Caudate nucleus (tissue), 63 donors: ENCODE measurements at places on chromosomes 7 and 10.

- no peak for DNase-seq
Observed at GRCh38 chr7:80832006-80832405, 86.8 kb downstream of the SEMA3C start.

GRCh38 chr7:2724453-2725177 lies 36.6 kb downstream of the AMZ1 start:
- no peak for DNase-seq

DNA sequence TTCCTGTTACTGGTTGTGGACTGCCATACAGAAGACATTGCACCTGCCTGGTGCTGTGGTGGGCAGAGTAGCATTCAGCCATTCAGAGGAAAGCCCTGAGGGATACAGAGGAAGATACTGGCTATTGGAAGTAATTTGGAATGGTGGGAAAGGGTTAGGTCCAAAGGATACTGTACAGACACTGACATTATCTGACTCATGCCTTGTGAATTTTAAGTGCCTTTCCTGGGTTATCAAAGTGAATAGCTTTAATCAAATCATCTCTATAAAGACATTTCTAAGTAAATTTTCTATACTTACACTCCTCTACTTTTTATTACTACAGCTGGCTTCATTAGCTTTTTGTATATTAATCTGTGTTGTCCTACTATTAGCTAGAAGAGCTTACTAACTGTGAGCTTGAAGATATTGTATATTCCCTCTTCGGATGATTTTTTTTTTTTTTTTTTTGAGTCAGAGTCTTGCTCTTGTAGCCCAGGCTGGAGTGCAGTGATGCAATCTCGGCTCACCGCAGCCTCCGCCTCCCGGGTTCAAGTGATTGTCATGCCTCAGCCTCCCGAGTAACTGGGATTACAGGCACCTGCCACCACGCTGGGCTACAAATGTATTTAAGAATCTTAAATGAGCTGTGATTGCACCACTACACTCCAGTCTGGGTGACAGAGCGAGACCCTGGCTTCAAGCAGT lies 186.5 kb downstream of the ADK start:
- no peak for DNase-seq

GRCh38 chr10:99143651-99144050 lies 92.0 kb downstream of the HPSE2 start:
- DNase-seq = no peak

- DNase-seq = no peak
Observed at GRCh38 chr10:133093291-133093690, 5.6 kb downstream of the ADGRA1 start.

- no peak for DNase-seq
Observed at GRCh38 chr7:46291050-46291438, 370.0 kb upstream of the IGFBP3 start.

DNA sequence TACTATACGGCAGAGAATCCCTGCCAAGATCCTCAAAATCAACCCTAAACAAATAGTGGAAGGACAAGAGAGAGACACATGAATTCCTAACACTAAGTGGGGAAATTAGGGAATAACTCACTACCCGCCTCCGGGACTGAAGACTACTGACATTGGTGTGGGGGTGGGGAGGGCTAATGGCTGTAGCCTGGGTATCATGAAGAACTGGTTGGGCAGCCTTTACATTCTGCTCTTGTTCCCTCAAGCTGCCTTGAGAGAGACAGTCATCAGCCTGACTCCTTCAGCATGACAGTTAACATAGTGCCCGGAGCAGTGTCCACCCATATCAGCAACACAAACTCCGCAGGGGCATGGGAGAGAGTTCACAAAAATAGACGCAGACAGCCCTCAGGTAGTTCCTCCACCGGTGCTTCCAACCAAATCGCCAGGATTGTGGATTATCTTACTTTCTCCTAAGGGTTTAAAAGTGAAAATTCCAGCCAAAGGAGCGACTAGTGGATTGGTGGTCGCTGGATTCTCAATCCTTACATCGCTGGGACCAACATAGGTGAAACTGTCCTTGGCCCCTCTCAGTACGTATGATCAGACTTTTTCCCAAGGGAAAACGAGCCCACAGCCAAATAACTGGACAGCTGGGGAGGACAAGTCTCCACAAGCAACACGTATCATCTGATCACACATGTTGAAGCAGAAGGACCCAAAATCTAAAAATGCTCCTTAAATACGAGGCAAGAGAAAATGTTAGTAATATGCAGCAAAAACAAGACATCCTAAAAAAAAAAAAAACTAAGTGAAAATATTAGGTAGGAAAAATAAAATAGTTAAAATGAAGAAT lies 22.6 kb downstream of the TMEM254 start:
- no peak for DNase-seq

DNA sequence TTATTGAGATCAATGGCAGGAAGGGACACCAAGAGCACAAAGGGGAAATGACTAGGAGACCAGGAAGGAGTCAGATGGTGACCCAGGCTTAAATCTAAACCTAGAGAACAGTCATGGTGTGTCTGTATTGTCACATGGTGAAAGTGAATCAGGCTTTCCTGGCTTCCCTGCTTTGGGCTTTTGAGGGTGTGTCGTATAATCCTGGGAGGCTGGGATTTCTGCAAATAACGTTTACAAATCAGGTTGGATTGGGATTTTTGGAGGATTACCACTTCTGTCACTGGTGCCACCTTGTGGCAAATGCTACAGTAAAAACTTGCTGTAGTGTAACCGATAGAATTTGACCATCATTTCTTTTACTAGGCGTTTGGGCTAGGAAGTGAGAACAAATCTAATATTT lies 502.6 kb downstream of the NRG3 start:
- DNase-seq = no peak

- DNase-seq = no peak
Observed at GRCh38 chr10:36254199-36254598, 612.1 kb upstream of the FZD8 start.

DNA sequence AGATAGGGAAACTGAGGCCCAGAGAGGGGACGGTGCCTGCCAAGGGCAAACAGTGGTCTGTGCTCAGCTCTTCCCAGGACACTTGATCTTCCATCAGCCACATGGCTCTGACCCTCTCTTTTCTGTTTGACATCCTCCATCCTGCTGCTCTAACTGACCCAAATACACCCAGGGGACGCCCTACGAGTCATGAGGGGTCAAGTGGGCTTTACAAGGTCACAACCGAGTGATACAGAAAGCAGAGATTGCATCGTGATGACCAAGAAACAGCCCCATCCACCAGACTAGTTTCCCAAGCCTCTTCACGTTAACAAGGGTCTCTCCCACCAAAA lies 131.2 kb upstream of the UNC5B start:
- DNase-seq = no peak

- DNase-seq = no peak
Observed at GRCh38 chr10:110774069-110775019, 97.4 kb upstream of the PDCD4 start.

DNA sequence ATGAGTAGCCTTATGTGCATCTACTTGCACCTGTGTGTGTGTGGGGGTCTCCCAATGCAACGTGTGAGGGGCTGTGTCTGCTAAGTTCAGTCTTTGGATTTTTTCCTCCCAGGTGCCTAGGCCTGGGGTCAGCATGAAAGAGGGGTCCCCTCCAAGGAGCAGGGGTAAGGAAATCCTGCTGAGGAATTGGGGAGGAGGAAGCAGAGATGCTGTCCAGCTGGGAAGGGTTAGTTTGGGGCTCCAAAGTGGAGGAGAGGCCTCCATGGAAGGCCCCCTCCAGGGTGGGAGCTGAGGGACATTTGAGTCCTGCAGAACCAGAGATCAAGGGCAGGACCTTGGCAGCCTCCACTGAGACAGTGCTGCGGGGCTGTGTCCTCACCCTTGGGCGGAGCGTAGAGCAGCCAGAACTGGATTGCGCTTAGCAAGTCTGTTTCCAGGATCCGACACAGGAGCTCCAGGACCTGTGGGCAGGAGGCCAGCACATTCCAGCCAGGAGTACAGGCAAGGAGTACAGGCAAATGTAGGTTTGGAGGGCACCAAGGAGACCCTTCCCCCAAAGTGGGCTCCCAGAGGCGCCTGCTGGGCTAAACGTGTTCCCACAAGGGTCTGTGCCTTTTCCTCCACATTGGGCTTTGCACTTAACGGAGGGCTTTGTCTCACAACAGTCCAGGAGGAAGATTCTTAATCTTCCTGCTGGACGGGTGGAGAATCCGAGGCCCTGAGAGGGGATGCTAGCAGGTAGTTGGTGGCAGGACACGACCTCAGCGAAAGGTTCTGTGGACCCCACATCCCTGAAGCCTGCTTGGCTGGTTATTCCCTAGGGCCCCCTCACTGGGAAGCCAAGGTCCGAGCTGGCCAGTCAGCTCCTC lies 10.1 kb downstream of the TBATA start:
- DNase-seq = no peak

DNA sequence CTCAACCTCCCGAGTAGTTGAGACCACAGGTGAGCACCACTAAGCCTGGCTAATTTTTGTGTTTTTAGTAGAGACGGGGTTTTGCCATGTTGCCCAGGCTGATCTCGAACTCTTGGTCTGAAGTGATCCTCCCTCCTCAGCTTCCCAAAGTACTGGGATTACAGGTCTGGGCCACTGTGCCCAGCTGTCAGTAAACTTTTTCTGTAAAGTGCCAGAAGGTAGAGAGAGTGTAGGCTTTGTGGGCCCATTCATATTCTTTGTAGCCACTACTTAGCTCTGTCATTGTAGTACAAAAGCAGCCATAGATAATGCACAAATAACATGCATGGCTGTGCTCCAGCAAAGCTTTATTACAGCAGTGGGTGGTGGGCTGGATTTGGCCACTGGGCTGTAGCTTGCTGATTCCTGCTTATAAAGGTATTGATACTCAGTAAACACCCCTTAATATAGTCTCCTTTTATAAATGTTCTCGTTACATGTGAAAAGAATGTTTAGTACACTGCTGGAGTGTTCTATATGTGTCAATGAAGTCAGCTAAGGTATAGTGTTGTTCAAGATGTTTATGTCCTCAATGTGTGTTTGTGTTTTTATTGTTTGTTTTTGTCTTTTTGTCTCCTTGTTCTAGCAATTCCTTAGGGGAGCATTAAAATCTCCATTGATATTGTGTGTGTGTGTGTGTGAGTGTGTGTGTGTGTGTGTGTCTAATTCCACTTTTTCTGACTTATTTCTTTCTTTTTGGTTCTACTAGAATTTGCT lies 644.7 kb upstream of the DPP6 start:
- DNase-seq = no peak

- DNase-seq = no peak
Observed at GRCh38 chr7:79272066-79272669, 181.3 kb downstream of the MAGI2 start.

GRCh38 chr7:113504142-113504541 lies 385.8 kb upstream of the SMIM30 start:
- no peak for DNase-seq

- no peak for DNase-seq
Observed at GRCh38 chr10:100148353-100149211, 37.2 kb downstream of the ERLIN1 start.

GRCh38 chr10:57465155-57465554 lies 802.5 kb downstream of the IPMK start:
- DNase-seq = no peak

DNA sequence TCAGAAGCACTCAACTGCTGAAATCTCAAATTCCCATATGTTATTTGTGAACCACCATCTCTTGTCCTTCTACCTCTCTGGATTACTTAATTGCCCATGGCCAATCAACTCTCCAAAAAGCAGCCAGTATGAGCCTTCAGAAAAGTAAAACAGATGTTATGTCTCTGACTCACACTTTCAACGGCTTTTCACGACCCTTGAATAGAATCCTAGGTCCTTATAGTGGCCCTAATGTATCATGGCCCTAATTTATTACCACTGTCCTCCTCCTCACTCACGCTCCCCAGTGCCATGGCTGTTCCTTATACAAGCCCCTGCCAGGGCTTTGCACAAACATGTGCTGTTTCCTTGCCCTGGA lies 20.0 kb downstream of the ZNF438 start:
- DNase-seq = no peak

DNA sequence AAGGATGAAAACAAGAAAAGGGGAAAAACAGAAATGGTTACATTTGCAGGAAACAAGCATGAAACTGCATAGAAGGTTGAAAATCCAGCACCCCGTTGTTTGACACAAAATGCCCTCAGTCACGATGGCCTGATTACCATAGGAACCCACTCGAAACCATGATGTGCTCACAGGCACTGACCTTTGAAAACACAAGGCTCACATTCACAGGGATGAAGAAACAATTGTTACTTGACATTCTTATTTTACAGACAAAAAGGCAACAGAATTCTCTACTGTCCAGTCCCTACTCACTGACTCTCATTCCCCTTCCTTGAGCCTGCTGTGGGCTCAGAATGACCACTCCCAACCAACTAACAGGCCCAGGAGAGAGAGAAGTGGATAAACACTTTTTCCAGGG lies 131.4 kb upstream of the PDLIM1 start:
- peak; percentile 53 for DNase-seq

GRCh38 chr7:149804106-149804505 lies 30.7 kb upstream of the ZNF467 start:
- DNase-seq = no peak

DNA sequence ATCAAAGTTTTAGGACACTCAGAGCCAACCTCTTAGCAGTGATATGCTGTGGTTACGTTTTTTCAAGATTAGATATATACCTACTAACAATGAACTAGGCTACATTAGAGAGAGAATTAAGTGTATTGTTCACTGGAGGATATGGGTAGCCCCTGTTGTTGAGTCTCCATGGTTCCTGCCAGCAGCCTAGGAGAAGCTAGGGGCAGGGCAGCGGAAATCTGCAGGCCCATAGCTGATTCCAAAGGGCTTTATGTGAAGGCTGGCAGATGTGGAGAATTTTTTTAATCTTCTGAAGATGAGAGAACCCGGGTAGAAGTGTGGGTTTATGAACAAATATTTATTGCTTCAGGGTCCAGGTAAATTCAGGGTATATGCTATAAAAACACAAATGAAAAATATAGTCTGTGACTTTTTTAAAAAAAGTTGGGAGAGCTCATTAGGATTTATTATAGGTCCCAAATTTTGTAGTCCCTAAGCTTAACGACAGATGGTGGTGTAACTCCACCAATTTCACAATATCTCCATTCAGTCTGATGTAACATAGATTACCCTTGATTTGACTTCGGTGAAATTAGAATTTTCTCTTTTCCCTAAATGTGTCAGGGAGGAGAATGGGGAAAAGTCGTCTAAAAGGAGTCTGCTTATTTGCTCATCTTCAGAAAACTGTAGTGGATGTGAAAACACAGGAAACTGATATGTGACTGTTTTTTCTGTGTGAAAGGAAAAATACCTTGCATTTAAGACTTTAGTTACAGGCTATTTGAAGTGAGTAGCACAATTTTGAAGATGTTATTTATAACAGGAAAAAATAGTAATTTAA lies 163.0 kb upstream of the PPP1R3A start:
- no peak for DNase-seq

- no peak for DNase-seq
Observed at GRCh38 chr10:72802332-72802731, 91.2 kb upstream of the OIT3 start.

DNA sequence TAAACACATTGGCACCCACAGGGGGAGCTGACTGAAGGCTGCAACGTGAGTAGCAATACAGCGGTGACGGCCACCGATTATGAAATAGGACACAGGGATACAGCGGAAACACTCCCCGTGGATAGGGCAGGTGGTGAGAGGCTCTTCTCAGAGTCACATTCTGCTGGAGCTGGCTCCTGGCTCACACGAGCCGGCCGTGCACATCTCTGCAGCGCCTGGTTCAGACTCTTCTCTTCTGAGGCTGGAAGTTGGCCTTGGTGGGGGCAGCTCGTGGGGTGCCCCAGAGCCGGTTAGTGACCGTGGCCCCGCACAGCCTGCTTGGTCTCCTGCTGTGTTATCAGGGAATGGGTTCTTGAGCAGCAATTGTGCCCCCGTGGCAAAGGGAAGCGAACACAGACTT lies 61.3 kb upstream of the EN2 start:
- DNase-seq = no peak

- DNase-seq = no peak
Observed at GRCh38 chr7:41401833-41402232, 301.1 kb downstream of the INHBA start.
